ENCODE measurements at places on chromosomes 7 and 10. TPM values are rescaled to one million over a fixed set of nuclear protein-coding genes. Genes with fewer than 3 reads are reported as not detected.

DNA sequence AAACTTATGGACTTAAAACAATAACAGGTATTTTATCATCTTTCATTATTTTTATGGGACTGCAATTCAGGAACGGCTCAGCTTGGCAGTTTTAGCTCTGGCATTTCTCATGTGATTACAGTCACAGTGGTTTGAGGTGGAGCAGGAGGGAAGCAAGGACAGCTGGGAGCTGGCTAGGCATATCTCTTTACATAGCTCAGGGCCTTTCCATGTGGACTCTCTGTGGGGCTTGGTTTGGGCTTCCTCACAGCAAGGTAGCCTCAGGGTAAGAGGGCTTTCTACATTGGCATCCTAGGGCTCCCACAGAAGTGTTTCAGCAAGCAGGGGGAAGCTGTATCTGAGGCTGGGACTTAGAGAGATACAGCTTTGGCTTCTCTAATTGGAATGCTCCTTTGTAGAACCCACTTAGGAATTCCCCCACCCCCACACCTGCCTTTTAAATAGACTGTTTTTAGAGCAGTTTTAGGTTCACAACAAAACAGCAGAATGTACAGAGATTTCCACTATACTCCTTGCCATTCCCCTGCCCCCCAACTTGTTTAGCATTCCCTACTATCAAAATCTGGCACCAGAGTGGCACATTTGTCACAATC lies 26.6 kb upstream of the SDHAF3 start:
- H3K27ac ChIP-seq: no peak overlapping the region
- H3K27me3 ChIP-seq: no peaks in the 10 kb centered on the region
- no peak for DNase-seq
- H3K4me3 ChIP-seq: no peak overlapping the region

DNA sequence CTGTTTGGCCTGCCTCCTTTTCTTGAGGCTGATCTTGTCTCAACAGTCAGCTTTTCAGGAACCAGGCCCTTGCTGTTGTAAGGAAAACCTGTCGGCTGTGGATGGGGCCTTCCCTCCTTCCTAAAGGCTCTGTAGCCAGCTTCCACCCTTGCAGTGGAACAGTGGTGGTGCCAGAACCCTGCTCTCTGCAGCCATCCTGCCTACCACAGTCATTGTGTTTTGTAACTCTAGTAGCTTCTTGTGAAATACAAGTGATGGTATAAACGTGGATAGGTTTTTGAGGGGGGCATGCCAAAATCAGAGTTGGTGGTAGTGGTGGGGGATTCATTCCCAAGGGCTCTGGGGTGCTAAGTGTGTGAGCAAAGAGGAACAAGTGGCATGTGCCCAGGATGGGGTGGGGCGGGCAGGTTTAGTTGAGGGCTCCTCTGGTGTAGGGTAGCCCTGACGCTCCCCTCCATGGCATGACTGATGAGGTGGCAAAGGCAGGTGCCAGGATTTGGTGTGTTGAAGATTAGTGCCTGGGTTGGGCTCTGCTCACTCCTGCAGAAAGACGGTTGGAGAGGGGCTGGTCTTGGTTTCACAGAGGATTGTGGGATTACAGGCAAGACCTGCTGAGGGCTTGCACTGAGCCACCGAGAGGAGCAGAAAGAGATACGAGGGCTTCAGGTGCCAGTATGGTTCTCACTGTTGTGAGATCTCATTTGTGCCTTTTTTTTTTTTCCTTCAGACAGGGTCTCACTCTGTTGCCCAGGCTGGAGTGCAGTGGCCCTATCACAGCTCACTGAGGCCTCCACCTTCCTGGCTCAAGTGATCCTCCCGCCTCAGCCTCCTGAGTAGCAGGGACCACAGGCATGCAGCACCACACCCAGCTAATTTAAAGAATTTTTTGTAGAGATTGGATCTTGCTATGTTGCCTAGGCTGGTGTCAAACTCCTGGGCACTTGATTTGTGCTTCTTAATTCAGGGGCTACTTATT lies 7.4 kb downstream of the TSPAN14 start:
- H3K4me1 ChIP-seq: peaks cover 48% of the 10 kb centered on the region
- DNase-seq: no peak
- H3K27ac ChIP-seq: peak overlapping the region; percentile 82
- H3K36me3 ChIP-seq: no peaks in the 10 kb centered on the region
- no peaks in the 10 kb centered on the region for H3K27me3 ChIP-seq
- no peak overlapping the region for H3K4me3 ChIP-seq

DNA sequence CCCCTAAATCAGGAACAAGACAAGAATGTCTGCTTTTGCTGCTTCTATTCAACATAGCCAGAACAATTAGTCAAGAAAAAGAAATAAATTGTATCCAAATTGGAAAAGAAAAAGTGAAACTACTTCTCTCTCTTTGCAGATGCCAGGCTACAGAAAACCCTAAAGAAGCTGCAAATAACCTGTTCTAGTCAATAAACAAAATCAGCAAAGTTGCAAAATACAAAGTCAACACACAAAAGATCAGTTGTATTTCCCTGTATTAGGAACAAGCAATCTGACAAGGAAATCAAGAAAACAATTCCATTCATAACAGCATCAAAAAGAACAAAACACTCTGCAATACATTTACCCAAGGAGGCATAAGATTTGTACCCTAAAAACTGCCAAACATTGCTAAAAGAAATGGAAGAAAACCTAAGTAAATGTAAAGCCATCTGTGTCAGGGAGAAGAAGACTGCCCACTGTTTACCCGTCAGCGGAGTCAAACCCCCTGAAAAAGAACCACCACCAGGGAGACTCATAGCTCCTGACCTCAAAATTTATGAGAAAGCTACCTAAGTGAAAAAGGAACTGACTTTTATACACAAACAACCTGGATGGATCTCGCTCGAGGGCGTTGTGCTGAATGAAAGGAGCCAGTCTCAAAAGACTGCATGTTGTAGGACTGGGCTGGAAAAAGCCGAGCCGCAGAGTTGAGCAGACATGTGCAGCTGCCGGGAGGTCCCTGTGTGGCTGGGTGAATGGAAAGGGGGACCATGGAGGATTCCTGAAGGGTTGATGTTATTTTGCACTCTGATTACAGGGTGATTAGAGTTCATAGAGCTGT lies 263.1 kb downstream of the MAD1L1 start:
- H3K4me1 ChIP-seq: no peaks in the 10 kb centered on the region
- no peak for DNase-seq
- no peak overlapping the region for H3K4me3 ChIP-seq
- no peak overlapping the region for H3K27ac ChIP-seq

The PURB gene
- total RNA-seq: 26.5 TPM

GRCh38 chr7:103446049-103446520 lies at the start of gene SLC26A5:
TSS of gene SLC26A5 (minus strand) at chr7:103446207. CDS start at chr7:103421514, 24,693 bp downstream.
- H3K27ac ChIP-seq: no peak within 1 kb of the TSS
- H3K36me3 ChIP-seq: no peaks in the 10 kb centered on the region
- no peaks in the 10 kb centered on the region for H3K27me3 ChIP-seq
- peaks cover 2% of the 10 kb centered on the region for H3K4me1 ChIP-seq
- no peak within 1 kb of the TSS for H3K4me3 ChIP-seq

DNA sequence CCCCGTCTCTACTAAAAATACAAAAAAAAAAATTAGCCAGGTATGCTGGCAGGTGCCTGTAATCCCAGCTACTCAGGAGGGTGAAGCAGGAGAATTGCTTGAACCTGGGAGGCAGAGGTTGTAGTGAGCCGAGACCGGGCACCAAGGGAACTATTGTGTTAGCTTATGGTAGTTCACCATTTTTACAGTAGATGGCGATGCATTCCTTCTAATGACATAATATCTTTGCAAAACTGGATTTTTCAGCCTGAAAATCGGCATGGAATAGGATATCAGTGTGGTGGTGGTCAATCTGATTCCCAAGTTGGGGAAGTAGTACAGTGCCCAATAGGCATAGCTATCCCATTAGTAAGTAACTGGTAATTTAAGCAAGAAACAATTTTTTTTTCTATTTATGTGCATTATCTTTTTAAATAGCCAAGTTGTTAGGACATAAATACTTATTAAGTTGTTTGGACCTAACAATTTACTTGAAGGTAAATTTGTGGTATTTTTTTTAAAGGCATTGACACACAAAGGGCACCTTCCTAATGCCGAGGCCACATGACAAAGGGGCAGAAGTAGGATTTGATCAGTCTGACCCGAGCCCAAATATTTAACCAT lies 17.6 kb upstream of the IMPDH1 start:
- no peaks in the 10 kb centered on the region for H3K27me3 ChIP-seq
- no peaks in the 10 kb centered on the region for H3K36me3 ChIP-seq
- no peak for DNase-seq
- H3K27ac ChIP-seq: no peak overlapping the region
- no peak overlapping the region for H3K4me3 ChIP-seq
- no peaks in the 10 kb centered on the region for H3K4me1 ChIP-seq

DNA sequence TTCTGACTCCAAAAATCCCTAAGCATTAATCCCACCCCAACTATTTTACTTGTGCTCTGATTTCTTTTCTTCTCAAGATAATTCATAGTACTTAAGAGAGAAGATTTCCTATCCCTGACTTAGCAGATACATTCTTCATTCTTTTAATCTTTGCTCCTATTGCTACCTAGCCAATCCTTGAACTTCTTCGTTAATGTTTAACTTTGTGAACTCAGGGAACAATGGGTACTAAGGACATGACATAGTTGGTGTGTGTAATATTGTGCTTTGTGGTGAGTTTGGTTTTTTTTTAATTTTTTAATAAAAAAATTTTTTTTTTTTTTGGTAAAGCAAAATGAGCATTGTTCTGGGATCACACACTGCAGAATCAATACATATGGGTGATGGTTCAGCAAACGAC lies 166.2 kb downstream of the CHCHD3 start:
- H3K4me3 ChIP-seq: no peak overlapping the region
- no peaks in the 10 kb centered on the region for H3K4me1 ChIP-seq
- no peaks in the 10 kb centered on the region for H3K36me3 ChIP-seq
- H3K27ac ChIP-seq: no peak overlapping the region
- DNase-seq: no peak
